ENCODE measurements at places on chromosomes 2 and 18. TPM values are rescaled to one million over a fixed set of nuclear protein-coding genes. Genes with fewer than 3 reads are reported as not detected.

DNA sequence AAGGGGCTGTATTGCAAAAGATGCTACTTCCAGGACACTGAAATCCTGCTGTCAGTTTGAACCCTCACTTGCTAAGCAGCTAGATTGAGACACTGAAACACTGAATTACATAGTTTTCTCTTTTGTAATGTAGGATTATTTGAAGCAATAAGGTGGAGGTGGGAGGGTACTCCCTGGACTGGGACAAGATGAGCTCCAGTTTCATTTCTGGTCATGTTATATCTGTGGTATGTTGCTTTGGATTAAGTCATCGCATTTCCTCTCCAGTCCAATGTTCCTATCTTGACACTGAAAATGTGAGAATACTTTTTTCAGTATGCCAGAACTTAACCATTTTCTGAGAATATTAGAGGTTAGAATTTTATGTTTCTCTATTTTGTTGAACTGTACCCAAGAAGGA, 426.2 kb upstream of the MEX3C start:
- H3K4me1 ChIP-seq: no peaks in the 10 kb centered on the region
- no peak for DNase-seq
- no peak overlapping the region for H3K4me3 ChIP-seq
- no peaks in the 10 kb centered on the region for H3K27me3 ChIP-seq

DNA sequence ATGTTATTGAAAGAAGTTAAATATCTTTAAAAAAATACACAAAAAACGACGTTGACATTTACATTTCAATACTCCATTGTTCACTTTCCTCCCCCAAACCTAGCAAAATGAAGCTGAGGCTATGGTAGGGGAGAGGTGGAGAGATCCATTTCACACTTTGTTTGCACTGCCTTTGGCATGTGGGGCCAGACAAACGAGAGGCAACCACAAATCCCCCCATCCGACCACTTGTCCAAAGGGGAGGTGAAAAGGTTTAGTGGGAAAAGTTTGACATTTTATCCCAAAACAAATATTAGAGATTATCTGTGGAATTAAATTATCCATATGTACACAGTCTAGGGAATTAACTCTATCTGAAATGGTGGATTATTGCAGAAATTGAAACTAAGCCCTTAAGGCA, 261.7 kb upstream of the FIGN start:
- no peak overlapping the region for H3K27ac ChIP-seq
- no peaks in the 10 kb centered on the region for H3K36me3 ChIP-seq
- H3K27me3 ChIP-seq: no peaks in the 10 kb centered on the region
- DNase-seq: no peak
- H3K4me3 ChIP-seq: no peak overlapping the region

SULT1C4 gene
- 3.7 TPM for total RNA-seq

NAGK gene
- 76.0 TPM for total RNA-seq

DNA sequence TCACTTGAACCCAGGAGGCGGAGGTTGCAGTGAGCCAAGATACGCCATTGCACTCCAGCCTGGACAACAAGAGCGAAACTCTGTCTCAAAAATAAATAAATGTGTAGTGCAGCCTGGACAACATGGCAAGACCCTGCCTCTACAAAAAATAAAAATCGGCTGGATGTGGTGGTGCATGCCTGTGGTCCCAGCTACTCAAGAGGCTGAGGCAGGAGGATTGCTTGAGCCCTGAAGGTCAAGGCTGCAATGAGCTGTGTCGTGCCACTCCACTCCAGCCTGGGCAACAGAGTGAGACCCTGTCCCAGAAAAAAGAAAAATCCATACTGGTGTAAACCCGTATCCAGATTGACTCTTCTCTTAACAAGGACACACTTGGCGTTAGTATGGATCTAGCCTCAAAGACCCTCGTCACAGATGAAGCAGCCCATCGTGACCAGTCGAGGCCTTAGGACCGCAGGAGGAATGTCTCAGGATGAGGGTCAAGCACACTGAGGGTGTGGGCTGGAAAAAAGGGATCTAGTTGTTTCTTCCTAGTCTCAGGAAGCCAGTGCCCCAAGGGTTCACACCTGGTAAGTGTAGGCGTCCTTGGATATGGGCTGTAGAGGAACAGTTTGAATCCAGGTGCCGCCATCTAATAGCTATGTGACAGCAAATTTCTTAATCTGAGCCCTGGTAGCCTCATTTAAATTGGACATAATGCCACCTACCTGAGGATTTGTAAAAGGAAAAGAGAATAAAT, 4.0 kb upstream of the GPBAR1 start:
- peaks cover 31% of the 10 kb centered on the region for H3K4me1 ChIP-seq
- DNase-seq: no peak
- no peak overlapping the region for H3K4me3 ChIP-seq

MEP1B gene
- not detected for total RNA-seq

NCOA1 gene
- total RNA-seq: 57.0 TPM

CDK15 gene
- total RNA-seq: 1.1 TPM

DNA sequence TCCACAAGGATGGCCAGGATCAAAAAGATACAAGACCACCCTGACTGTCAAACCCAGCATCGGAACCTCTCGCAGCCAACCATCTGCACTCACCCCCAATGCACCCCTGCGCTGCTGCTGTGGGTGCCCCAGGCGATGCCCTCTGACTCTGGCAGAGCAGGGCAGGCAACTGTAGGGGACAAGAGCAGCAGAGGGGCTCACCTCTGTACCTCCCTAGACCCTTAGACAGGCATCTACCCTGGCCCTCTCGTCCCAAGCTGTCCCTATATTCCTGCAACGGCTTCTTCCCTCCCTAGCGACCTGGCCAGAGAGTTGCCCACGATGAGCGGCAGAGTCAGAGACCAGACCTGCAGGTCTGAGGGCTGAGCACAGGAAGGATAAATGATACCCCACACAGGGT, 128.2 kb downstream of the HDAC4 start:
- peaks cover 37% of the 10 kb centered on the region for H3K4me1 ChIP-seq
- H3K27ac ChIP-seq: no peak overlapping the region
- no peak overlapping the region for H3K4me3 ChIP-seq

DNA sequence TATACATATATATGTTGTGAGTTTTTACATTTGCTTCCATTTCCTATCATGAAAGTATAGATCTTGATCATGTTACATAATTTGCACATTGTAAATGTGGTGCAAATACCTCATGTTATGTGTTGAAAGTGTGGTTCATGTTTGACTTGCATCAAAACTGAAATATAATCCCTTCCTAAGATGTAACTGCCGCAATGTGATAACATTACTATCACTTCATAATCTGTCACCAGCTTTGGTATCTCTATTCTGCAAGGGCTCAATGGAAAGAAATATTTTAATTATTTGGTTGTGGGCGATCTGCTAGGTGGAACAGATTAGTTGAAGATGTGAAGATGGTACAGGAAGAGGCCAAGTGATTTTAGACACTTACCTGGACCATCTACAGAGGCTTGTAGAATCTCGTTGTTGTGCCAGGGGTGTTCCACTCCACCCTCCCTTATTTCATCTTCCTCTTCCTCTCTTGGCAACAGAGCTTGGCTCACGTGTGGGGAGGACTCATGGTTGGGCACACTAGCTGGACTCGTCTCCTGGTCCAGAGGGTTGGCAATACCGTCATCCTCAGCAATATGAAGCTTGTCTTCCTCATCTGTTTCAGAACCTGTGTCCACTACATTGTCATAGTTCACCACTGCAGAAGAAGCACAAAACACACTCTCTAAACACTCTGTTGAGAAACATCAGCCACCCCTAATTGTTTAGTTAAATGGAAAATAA, 90.4 kb downstream of the ZEB2 start:
- H3K4me1 ChIP-seq: no peaks in the 10 kb centered on the region
- DNase-seq: no peak
- H3K4me3 ChIP-seq: no peak overlapping the region
- no peaks in the 10 kb centered on the region for H3K27me3 ChIP-seq

- H3K36me3 ChIP-seq: peaks cover 4% of the 10 kb centered on the region
- no peaks in the 10 kb centered on the region for H3K27me3 ChIP-seq
- H3K4me3 ChIP-seq: no peak overlapping the region
- no peak overlapping the region for H3K27ac ChIP-seq
- no peaks in the 10 kb centered on the region for H3K4me1 ChIP-seq
These were observed 12.6 kb downstream of the MRPL44 start for GRCh38 chr2:223969856-223970255.

DNA sequence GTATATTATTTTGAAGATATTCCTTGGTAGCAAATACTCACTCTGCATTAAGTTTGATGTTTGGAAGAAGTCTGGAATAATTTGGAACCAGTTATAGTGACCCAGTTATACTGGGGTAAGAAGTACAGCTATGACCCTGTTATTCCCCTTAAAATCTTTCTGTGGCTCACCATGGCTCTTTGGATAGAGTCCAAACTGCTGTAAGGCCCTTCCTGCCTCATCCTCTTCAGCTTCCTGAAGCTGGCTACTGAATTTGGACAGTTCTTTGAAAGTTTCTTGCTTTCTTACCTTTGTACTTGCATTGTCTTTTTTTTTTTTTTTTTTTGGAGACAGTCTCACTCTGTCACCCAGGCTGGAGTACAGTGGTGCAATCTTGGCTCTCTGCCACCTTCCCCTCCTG, 85.6 kb downstream of the ABI2 start:
- no peaks in the 10 kb centered on the region for H3K27me3 ChIP-seq
- H3K27ac ChIP-seq: no peak overlapping the region
- no peak overlapping the region for H3K4me3 ChIP-seq
- no peak for DNase-seq

DNA sequence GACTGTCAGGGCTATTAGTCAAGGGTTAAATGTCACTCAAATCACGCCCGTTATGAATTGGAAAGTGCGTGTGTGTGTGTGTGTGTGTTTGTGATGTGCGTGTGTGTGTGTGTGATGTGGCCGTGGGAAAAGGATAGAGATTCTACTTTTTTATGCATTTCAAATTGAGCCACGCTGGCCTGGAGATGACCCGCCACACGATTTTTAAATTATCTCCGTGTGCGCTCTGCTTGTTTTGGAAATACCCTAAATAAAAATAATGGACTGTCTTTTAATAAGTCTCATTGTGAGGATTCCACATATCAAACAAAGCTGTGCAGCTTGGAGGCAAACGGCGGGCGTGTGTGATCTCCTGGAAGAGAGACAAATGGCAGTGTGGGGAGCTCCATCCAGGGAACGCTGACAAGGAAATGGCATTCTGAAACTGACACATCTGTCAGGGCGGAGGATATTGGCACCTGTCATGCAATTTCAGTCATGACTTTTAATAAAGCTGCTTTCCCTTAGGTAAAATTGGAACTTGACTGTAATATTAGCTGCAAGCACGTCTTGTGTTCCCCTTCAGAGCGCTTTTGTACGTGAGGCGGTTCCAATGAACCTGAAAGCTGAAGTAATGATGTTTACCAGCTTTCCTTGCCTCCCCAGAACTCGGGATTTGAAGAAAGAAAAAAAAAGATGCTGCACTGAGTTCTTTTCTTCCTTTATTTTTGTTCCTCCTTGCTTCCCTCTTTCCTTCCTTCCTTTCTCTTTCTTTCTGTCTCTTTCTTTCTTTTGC, 381.8 kb upstream of the SMIM21 start:
- no peak overlapping the region for H3K27ac ChIP-seq
- no peak for DNase-seq

GCG gene
- total RNA-seq: not detected

- peaks cover 22% of the 10 kb centered on the region for H3K4me1 ChIP-seq
- no peak for DNase-seq
These were observed 3.7 kb downstream of the BCL2 start for GRCh38 chr18:63315876-63316275.

ACADL gene
- 85.4 TPM for total RNA-seq

DNA sequence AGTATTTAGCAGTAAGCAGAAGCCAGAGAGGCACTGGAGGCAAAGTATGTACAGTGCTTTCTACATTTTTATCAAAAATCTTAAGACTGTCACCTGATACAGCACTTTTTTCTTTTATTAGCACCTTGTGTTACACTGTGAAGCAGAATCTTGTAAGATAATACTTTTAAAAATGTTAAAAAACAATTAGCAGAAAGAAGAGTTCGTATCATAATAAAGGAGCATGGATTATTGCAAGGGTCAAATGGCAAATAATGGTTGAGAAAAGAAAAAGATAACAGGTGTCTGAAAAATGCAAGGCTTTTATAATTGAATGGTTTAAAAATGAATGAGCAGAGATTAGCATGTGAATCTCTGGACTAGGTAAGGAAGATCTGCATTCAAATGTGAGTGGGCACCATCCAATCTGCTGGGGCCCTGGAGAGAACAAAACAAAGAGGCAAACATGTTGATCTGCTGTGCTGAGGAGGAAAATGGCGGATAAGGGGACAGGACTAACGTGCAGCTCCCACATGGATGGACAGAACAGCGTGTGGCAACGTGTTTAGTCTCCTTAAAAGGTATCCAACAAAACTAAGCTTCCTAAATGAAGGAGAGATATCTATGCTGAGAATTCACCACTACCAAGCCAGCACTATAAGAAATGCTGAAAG, 9.5 kb downstream of the CEBPZOS start:
- H3K4me3 ChIP-seq: no peak overlapping the region
- no peaks in the 10 kb centered on the region for H3K27me3 ChIP-seq
- H3K27ac ChIP-seq: no peak overlapping the region
- H3K4me1 ChIP-seq: no peaks in the 10 kb centered on the region
- H3K36me3 ChIP-seq: peaks cover 13% of the 10 kb centered on the region
- no peak for DNase-seq

GRCh38 chr2:205754924-205755321, 72.6 kb downstream of the NRP2 start:
- no peaks in the 10 kb centered on the region for H3K36me3 ChIP-seq
- peaks cover 100% of the 10 kb centered on the region for H3K4me1 ChIP-seq
- peak overlapping the region; percentile 63 for H3K27ac ChIP-seq
- DNase-seq: peak; percentile 32
- no peaks in the 10 kb centered on the region for H3K27me3 ChIP-seq
- no peak overlapping the region for H3K4me3 ChIP-seq

C2orf80 gene
- total RNA-seq: not detected

DNA sequence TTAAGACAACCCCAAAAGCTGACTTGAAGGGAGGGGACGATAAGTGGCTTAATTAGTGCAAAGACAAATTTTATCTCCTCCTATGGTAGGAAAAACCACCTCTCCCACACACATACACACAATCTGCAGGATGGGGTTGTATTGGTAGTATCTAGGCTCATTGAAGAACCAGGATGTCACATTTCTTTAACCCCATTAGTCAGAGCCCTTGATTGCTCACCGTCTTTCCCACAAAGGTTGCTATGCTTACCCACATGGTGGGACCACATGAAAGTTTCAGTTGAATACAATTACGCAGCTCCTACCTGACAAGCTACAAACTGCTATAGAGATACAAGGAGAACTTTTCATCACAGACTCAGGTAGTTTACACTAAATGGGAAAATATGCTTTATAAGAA, 765.0 kb upstream of the CELF4 start:
- H3K36me3 ChIP-seq: no peaks in the 10 kb centered on the region
- no peak for DNase-seq
- no peak overlapping the region for H3K4me3 ChIP-seq

GRCh38 chr2:203585516-203585915, 50.4 kb upstream of the RAPH1 start:
- H3K27ac ChIP-seq: no peak overlapping the region
- no peak for DNase-seq
- H3K36me3 ChIP-seq: no peaks in the 10 kb centered on the region
- no peaks in the 10 kb centered on the region for H3K4me1 ChIP-seq
- no peak overlapping the region for H3K4me3 ChIP-seq
- no peaks in the 10 kb centered on the region for H3K27me3 ChIP-seq

TBC1D8 gene
- total RNA-seq: 87.9 TPM
